ENCODE measurements at places on chromosomes 1 and 21. TPM values are rescaled to one million over a fixed set of nuclear protein-coding genes. Genes with fewer than 3 reads are reported as not detected.

DNA sequence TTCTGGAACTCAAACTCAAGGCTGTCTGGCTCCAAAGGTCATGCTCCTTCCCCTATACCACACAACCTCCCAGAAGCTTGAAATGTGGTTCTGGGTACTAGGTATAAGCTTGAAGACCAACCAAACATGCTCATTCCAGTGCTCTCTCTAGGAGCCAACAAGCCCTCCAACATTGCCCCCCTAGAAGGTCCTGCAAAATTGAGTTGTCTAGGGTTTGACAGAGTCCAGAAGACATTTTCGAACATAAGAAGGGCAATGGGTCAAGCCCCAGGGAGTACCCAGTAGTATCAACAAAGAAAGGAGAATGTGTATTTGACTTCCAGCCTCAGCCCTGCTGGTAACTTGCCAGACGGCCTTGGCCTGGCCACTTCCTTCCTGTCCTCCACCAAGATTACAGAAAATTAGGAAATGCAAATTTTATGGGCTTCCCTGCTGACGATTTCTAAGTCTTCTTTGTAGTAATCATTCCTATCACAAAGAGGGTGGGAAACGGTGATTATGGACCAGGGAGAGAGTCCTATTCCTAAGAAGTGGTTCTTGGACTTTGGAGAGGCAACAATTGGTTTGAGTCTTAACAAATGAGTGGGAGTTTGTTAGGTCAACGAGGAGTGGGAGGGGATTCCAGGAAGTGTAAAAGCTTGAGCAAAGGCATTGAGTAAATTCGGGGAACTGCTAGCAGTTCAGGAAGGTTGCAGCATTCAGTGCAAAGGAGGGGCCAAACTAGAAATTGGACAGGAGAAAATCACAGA, 18.7 kb upstream of the SLAMF1 start:
- no peak for DNase-seq

DNA sequence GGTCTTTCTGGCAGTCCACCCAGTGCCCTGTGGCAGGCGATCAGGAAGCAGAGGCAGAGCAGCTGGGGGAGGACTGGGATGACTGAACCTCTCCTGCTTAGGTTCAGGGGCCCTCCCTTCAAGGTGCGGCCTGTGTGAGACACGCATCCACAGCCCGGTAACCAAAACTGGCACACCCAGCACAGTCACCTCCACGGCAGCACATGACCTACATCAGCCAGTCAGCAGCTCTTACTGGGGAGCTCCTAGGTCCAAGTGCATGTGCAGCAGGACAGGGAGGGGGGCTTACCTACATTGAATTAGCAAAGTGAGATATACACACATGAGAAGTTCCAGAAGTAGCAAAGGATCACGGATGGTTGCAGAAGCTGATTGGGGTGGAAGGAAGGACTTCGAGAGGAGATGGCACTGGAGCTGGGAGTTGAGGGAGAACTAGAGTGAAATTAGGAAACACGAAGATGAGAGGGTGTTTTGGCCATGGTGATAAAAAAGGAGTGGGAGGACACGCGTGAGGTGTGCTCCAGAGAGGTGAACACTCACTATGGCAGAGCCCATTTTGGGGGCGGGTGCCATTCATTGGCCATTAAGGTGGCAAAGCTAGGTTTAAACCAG, 51.4 kb upstream of the IRF2BP2 start:
- DNase-seq, result peak; percentile 92

GRCh38 chr1:30735668-30736498, 12.5 kb upstream of the MATN1 start:
- no peak for DNase-seq

DNA sequence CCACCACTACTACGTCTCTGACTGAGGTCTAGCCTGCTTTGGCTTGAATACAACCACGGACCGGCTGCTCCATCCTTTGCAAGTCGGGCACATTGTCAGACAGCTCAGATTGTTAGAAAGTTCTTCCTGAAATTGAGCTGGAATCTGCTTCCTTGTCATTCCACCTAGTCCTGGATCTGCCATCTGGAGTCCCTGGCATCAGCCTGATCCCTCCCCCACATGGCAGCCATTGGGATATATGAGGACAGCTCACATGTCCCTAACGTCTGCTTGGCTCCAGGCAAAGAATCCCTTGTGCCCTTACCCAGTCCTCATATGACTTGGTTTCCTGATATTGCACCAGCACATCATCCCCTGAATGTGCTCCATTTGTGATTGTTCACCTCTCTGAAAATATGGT, 56.3 kb upstream of the SYT6 start:
- no peak for DNase-seq

IGSF9 gene
- total RNA-seq, result 6.3 TPM

GABRD gene
- not detected for total RNA-seq

PPFIA4 gene
- total RNA-seq, result 4.2 TPM

- no peak for DNase-seq
Measured at GRCh38 chr21:45971616-45972352, 9.8 kb upstream of the COL6A1 start.

GRCh38 chr1:198056255-198056654, 100.5 kb upstream of the NEK7 start:
- DNase-seq, result no peak

MFAP2 gene
- 7.9 TPM for total RNA-seq

- no peak for DNase-seq
Measured at GRCh38 chr1:156740237-156740740, 599 bp downstream of the MRPL24 start.

- no peak for DNase-seq
Measured at GRCh38 chr1:222047366-222047765, 305.5 kb upstream of the DUSP10 start.

DNA sequence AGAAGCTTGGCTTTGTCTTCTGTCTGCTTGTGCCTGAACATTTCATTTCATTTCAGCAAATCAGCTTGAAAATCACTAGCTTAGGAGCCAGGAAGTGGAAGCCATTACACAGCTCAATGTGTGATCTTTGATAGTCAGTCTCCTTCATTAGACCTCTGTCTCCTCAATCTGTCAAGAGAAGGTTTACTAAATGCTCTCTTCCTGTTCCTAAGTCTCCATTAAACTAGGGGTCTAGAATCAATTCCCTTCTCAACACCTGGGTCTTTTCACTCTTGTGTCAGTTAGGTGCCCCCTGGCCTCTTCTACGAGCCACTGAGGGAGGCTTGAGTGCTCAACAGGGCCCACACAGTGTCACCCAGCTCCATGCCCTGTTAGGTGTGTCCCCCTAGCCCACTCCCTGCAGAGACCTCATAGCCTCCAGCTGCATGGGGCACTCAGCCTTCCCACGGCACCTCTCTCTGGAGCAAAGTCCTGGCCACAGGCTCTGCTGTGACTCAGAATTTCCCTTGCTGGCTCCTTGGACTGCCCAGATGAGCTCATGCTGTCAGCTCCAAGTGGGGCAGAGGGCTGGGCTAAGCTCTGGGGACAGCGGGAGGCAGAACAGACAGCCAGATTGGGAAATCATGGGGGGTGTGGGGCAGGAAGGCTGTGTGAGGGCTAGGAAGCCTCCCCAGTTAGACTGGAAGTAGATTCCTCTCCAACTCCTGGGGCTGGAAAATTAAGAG, 115.7 kb upstream of the IPO9 start:
- peak; percentile 96 for DNase-seq

DNA sequence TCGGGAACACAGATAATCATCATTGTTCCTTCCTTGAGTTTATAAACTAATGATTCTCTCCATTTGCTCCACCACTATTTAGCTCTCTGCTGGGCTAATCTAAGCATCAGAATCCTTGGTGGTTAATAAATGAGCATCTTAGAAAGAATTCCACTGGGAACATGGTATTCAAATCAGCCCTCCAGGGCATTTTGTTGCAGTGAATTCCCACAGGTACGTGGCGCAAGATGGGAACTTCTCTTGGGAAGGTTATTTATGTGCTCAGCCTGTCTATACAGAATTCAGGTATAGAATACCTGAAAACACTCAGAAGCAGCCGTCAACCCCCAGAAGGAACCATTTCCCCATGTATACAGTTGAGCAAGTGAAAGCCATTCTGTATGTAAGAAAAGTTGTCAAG, 131.5 kb downstream of the NTNG1 start:
- DNase-seq, result peak; percentile 27

DNA sequence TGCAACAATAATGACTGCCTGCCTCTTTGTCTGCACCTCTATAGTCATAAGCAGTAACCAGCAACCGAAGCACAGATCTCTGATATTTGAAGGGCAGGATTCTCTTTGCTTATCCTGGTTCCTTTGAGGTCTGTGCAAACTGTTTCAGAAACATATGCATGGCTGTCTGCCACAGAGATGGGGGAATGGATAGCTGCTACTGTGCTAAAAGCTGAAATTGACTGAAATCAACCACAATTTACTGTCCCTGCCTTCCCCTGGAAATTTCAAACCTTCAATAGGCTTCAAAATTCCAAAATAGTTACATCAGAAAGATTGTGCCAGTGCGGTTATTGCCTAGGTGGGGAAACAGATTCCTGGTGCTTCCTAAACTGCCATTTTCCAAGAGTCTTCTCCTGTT, 136.8 kb upstream of the GORAB start:
- DNase-seq, result no peak

DNA sequence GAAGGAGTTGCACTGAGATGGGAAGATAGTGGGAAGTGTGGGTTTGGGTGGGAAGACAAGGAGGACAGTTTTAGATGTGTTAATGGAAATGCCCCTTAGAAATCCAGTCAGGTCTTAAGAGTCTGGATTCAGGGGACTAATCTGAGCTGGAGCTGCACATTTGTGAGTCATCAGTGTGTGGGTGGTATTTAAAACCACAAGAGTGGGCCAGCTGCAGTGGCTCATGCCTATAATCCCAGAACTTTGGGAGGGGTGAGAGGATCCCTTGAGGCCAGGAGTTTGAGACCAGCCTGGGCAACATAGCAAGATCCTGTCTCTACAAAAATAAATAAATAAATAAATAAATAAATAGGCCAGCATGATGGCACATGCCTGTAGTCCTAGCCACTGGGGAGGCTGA, 40.9 kb upstream of the SLC6A9 start:
- peak; percentile 86 for DNase-seq

DNA sequence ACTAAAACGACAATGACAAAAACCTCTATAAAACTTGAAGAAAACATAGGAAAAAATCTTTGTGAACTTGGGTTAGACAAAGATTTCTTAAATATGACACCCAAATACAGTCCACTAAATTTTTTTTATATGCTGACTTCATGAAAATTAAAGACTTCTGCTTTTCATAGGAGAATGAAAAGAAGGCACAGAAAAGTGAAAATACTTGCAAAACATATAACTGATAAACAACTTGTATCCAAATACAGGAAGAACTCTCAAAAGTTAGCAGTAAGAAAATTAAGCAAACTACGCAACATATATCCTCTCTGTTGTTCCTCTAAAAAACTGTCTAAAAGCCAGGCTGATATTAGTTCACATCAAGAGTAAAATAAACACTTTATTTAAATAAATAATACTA, 53.6 kb downstream of the KIFAP3 start:
- no peak for DNase-seq

ZNF697 gene
- 5.5 TPM for total RNA-seq

DNA sequence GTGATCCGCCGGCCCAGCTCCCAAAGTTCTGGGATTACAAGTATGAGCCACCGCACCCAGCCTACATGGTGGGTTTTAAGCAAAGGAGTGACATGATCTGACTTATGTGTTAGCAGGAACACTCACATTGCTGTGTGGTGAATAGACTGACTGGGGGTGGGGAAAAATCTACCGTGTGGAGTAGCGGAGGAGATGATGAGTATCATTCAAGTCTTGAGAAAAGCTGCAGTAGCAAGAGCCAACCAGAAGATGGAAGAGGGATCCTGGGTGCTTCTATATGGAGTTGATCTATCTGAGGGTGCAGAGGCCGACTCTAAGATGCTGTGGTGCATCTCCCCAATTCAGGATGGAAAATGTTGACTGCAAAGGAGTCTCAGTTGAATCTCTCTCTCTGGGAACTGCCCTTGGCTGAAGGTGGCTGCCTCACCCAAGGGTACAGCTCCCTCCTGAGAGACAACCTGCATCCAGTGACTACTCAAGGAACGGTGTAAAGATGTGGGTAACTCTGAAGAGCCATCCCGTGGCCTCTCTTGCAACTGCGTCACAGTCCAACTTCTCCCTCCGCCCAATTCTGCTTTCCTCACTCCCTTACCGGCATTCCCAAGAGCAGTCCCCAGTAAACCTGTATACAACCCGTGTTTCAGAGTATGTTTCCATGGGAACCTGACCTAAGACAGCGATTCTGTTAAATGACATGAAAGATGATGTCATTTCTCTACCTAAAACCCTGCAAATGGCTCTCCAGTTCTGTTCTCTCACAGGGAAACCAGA, 7.4 kb upstream of the B3GALNT2 start:
- peak; percentile 49 for DNase-seq

DNA sequence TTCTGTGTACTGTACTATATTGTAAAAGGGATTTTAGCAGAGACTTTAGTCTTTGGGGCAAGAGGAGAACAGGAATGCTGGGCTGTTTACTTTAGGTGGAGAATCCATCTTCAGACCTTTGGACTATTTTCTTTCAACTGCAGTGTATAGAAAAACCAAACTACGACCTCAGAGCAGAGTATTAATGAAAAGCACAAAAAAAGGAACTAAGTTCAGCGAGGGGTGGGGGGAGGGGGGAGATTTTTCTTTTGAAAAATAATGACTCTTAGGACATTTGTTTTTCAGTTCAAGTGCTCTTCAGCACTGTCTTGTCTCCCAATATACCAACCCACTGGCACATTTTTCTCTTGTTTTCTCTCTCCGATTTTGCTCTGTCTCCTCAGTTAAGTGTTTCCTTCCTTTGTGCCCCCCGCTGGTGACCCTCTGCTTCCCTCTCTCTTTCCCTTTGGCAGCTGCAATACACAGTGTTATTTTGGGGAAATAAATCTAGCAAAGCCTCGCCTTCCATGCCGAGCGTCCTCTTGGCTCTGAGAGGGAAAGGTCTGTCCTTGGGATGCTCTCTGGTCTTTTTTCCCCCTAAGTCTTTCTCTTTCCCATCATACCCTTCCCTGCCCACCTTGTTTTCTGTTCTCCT, 44.8 kb downstream of the ACP6 start:
- no peak for DNase-seq

DNA sequence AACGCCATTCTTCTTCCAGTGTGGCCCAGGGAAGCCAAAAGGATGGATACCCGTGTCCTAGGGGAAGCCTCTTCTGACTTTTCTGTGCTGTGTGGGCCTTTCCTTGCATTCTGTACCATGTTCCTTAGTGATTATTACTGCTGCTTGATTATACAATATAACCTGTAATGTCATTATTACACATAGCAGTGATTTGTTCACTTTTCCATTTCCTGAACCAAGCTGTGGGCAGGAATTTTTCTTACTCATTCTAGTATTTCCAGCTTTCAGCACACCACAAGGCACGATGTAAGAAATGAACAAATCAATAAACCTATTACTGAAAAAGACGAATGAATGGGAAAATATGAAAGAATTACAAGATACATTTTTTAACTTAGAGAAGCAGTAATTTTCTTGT, 8.4 kb upstream of the USP33 start:
- DNase-seq, result peak; percentile 61

DNA sequence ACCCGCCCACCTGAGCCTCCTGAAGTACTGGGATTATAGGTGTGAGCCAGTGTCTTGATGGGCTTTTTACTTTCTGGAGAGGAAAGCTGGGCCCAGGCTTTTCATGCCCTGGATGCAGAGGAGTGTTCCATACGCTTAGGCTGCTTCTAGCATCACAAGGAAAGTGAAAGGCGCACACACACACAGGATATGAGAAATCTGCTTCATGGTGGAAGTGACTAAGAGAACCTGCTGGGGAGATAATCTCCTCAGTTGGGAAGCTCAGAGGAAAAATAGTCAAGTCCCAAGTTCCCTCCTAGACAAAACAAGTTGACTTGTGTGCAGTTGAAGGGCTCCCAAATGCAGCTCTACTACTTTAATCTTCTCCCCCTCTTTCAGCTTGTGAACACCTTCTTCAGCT, 2.2 kb downstream of the NUDC start:
- DNase-seq, result peak; percentile 50
